ENCODE measurements at places on chromosomes 3 and 15.

- no peak for DNase-seq
Measured at GRCh38 chr3:131914090-131914691, 120.6 kb downstream of the CPNE4 start.

DNA sequence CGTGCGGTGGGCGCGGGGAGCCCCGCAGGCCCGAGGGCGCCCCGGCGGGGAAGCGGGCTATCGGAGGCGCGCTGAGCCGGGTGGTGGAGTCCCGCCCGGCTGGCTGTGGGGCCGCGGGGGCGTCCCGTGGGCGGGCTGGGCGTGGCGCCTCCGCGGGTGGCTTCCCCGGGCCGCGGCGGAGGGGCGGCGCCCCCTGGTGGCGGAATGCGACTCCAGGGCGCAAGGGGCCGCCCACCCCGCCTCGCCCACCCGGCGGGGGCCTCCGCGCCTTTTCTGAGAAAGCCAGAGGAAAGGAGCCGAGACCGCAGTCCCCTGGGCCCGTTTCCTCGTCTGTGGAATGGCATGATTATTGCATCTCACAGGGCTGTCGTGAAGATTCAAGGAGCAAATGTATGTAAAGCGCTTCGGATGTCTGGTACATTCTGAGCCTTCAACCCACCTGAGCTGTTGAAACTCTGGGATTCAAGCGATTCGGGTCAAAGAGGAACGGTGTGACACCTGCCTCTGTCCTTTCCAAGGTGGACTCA lies 31.9 kb upstream of the RAB6B start:
- peak; percentile 44 for DNase-seq

DNA sequence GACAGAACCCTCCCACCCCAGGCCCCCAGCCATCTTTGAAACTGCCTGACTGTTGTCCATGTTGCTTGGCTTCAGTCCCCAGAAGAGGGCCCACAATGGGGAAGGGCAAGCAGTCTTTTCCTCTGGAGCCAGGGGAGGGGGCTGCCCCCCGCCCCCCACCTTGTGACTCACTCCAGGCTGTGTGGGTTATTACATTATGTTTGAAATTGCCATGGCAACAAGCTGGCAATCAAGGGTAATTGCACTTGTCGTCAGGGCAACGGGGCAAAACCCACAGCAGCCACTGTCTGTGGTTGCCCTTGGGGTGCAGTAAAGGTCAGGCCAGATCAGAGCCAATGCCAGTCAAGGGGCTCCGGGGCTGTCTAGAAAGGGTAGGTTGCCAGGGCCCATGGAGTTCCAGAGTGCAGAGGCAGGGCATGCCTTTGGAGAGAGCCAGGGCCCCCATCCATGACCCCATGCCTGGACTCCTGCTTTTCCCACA lies 3.1 kb upstream of the CAMKV start:
- DNase-seq = peak; percentile 23

GRCh38 chr15:47769166-47769565 lies 51.9 kb downstream of the SEMA6D start:
- DNase-seq = no peak

DNA sequence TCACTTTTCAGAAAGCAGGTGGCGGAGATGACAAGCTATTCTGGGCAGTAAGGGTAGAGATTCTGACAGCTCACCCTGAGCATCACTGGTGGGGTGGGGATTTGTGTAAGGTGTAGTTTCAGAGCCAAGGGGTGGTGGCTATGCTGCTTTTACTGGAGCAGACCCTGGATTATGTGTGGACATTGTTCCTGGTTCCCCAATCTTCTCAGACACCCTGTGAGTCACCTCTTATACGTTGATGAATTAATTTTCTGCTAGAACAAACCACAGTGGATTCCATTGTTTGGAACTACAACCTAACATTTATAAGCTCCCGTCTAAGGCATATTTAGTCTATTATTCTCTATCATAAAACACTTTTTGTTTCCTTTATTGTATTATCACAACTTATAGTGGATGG lies 169.5 kb upstream of the COL8A1 start:
- DNase-seq = no peak

GRCh38 chr3:106840319-106840718 lies 536.9 kb upstream of the CCDC54 start:
- no peak for DNase-seq

DNA sequence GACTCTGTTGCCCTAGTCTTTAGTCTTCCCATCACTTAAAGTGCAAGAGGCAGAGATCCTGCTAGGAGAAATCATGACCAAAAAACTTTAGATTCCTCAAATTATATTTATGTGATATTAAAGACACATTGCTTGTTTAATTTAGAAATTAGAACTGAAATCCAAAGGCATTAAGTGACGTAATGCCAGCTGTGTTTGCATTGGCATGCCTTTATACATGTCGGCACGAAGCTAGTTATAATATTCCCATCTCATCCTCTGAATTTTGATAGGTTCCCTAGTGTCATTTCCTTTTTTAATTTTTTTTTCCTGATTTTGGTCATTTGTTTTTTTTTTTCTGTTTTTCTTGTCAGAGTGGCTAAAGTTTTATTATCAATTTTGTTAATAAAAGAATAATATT lies 203.5 kb upstream of the ZBTB20 start:
- no peak for DNase-seq

DNA sequence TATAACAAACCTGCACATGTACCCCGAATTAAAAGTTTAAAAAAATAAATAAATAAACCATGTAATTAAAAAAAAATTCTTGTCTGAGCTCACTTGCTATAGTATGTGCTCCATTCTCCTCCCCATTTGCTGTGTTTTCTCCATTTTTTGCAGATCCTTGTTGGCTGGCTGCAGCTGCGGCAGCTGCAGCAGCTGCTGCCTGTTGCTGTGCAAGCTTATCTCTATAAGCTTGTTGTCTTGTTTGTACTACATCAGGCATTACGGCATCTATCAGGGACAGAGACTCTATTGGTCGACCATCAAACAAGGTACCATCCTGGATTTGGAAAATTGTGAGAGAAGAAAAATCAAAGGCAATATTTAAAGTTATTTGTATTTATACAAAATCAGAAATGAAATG lies 145.9 kb downstream of the TBL1XR1 start:
- DNase-seq = no peak

GRCh38 chr15:59171067-59171397 lies 35.6 kb upstream of the LDHAL6B start:
- DNase-seq = no peak

- DNase-seq = peak; percentile 19
Measured at GRCh38 chr3:45628746-45629145, 34.2 kb downstream of the LIMD1 start.

DNA sequence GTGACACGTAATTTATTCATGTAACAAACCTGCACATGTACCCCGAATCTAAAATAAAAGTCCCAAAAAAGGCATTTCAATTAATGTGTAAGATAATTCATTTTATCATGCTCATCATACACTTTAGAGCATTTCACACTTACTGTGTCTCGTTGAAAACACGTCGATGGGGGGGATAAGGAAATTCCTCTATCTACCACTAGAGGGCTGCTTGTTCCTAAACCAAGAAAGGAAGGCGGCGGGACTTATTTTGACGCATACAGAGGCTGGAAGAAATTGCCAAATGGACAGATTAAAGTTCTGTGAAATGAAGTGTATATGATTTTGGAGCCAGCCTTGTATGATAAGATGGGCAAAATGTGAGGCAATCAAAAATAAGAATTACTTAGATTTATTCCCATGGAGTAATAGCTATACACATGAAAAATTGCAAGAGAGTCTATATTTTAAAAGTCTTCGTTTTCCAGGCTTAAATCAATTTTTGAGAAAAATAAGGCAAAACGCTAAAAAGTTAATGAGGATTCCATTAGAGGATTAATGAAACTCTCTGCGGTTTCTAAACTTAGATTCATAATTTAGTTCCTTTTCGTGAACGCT lies 346.8 kb downstream of the CNTN3 start:
- DNase-seq = peak; percentile 47

GRCh38 chr3:13335059-13335458 lies 85.1 kb downstream of the NUP210 start:
- DNase-seq = no peak

GRCh38 chr3:144930431-144930830 lies 958.8 kb downstream of the DIPK2A start:
- no peak for DNase-seq

DNA sequence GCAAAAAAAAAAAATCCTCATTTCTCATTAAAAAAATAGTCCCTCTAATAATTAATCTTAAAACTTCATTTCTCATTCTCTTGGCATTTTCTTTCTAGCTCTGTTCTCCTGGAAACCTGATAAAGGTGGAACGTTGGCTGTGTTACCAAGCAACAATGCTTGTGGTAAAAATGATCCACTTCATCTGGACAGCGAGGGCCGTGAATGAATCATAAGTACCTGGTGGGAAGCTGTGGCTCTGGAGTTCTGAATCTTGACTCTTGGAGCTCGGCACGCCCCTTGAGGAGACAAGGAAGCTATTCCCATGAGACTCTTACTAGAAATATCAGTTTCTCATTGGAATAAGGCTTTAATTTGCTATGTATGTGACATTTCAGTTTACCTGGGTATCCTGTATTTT lies 32.5 kb downstream of the BCL2L10 start:
- no peak for DNase-seq

DNA sequence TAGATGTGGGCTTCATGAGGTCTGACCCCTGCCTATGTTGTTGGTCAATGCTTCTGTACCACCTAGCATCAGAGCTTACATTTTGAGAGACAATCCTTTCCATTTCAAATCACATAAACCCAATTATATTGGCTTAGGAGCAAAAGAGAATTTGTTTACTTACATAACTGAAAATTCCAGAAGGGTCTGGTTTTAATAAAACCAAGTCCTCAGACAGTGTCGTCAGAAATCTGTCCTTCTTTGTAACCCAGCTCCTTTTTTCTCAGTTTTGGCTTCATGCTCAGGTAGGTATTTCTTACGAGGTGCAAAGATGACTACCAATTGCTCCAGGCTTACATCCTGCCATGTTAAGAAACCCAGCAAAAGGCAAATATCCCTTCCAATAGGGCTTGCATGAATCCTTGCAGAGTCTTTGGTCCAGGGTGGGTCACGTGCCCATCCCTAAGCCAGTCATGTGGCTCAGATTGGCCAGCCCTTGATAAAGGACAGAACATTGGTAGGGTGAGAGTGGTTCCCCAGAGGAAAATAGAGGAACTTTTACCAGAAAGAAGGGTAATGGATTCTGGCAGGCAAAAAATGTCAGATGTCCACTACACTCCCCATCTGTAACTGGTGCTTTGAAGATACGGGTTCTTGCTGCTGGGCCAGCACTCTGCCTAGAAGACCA lies 50.2 kb upstream of the VILL start:
- DNase-seq = peak; percentile 8

- DNase-seq = no peak
Measured at GRCh38 chr15:98580572-98580971, 67.8 kb upstream of the IGF1R start.

GRCh38 chr3:52892625-52893311 lies 4.6 kb downstream of the STIMATE start:
- DNase-seq = peak; percentile 83

DNA sequence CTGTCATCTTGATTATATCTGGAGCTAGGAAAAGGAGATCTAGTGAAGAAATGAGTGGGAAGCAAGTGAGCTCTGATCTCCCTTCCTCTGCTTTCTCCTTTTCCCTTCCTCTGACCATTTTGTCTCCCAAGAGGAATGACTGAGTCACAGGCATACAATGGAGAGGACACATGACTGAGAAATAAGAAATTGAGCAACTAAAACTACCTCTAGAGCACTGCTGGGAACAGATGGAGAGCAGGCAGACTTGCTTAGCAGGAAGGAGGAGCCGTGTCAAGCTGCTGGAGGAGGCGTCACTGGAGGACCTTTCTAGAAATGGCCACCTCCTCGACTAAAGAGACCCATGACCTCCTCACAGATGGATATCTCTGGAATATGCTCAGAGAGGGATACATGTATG lies 66.9 kb upstream of the MYO5C start:
- no peak for DNase-seq

DNA sequence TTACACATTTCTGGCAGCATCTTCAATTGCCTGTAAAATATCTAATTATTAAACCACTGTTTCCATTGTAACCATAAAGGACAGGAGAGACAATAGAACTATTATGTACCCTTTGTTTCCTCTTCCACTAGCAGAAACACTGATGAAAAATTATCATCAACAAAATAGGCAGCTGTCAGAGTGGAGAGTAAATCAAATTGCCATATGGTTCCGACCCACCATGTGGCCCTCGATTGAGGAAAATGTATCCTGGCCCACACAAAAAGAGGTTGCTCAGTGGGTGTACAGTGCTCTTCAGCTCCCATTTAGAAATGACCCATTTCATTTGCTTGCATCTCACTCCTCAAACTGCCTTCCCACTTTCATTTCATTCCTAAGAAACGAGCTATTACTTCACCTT lies 570.6 kb upstream of the UBE2E2 start:
- DNase-seq = no peak

GRCh38 chr3:74287557-74287956 lies 326.9 kb downstream of the CNTN3 start:
- no peak for DNase-seq

GRCh38 chr15:69685512-69686452 lies 233.2 kb downstream of the RPLP1 start:
- no peak for DNase-seq

DNA sequence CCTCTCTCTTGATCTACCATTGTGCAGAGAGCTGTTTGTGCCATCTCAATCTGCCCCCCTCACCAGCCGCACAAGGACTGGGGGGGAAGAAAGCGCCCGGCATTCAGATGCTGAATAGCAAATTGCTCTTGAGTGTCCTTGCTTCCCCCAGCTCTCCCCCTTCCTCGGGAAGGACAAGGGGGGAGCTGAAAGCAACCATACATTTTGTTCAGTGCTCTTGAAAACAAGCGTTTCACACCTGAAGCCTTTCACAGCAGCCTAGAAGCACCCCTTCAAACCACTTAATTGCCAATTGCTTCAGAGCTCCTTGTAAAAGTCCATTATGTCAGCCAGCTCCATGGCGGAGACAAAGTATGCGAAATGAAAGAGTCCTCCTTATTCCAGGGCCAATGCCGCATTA lies 540.1 kb downstream of the NR2F2 start:
- DNase-seq = no peak

GRCh38 chr15:40511093-40511471 lies 40.3 kb downstream of the CHST14 start:
- no peak for DNase-seq

DNA sequence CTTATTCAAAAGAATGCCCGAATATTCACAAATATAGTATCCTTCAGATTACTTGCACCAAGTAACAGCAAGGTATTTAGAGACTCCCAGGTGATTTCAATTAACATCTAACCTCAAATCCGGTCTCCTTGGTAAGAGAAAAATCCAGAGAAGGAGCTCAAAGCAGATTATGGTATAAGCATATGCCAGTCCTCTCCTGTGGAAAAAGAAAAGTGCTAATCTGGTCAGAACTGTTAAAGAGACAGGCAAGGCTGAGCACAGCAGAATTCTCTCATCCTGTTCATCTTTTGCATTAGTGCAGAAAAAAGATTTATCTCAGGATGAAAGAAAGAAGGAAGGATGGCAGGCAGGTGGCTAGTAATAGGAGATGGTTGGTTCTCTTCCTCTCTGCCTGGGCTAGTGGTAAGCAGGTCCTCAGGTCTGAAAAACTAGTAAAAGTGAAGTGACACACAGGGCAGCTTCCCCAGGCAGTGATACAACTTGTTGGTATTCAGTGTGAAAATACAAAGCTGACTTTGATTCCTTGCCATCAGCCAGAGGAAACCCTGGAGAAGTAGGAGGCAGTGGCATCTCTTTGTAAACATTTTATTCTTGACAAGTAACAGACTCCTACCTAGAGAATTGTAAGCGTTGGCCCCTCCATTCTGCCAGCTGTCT lies 14.2 kb downstream of the ATXN7 start:
- DNase-seq = no peak

GRCh38 chr15:55770806-55771205 lies 27.9 kb upstream of the PRTG start:
- no peak for DNase-seq

- no peak for DNase-seq
Measured at GRCh38 chr15:75884041-75884440, 19.6 kb upstream of the FBXO22 start.
